ENCODE measurements at places on chromosomes 12 and 14. TPM values are rescaled to one million over a fixed set of nuclear protein-coding genes. Genes with fewer than 3 reads are reported as not detected.

DNA sequence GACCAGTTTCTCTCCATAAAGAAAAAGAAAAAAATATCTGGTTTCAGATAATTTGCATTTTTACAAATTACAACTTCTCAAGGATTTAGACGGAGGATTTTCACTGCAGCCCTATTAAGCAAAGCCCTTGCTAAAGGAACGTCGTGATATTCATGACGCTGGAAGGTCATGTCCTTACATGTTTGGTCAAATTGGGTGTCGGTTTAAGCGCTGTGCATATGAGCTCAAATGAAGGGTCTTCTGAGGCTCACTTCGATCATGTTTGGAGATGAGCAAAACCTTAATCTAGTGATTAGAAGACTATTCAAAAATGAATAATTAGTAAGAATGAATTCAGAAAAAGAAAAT is 67.3 kb upstream of the USP15 start:
- no peak for DNase-seq

- peak; percentile 48 for DNase-seq
These were observed 83.0 kb upstream of the FZD10 start for GRCh38 chr12:130079279-130079678.

DNA sequence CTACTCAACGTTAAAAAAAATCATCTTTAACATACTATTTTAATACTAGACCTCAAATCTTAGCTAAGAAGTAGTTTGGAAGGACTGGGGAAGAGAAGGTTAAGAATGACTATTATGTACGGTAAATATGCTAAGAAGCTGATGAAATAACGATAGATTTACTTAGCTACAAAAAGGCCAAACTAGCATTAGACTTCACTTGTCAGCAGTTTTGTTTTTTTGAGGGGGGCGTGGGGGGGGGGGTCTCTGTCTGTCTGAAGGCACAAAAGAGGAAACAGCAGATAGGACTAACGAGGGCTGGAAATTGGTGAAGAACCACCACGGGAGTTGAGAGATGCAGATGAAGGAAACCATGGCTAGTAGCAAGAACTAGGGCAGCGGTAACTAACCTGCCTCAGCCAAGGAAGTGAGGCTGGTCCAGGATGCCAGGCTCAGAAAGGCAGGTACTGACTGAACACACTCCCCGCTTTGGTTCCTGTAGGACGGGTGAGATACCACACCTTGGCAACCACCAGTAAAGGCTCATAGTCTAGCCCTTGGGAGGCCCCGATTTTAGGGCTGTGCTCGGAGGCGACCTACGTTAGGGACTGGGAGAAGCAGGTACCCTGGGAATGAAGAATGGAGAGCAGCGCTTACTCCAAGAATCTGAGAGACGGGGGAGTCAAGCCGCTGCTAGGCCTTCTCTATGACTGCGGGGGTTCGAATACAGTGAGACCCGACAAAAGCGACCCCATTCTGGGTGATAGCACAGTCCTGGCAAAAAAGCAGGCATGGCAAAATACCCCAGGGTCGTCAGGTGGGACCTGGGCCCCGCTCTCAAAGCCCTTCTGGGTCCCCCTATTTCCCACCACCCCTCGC is 675 bp downstream of the NEDD8 start:
- no peak for DNase-seq

DNA sequence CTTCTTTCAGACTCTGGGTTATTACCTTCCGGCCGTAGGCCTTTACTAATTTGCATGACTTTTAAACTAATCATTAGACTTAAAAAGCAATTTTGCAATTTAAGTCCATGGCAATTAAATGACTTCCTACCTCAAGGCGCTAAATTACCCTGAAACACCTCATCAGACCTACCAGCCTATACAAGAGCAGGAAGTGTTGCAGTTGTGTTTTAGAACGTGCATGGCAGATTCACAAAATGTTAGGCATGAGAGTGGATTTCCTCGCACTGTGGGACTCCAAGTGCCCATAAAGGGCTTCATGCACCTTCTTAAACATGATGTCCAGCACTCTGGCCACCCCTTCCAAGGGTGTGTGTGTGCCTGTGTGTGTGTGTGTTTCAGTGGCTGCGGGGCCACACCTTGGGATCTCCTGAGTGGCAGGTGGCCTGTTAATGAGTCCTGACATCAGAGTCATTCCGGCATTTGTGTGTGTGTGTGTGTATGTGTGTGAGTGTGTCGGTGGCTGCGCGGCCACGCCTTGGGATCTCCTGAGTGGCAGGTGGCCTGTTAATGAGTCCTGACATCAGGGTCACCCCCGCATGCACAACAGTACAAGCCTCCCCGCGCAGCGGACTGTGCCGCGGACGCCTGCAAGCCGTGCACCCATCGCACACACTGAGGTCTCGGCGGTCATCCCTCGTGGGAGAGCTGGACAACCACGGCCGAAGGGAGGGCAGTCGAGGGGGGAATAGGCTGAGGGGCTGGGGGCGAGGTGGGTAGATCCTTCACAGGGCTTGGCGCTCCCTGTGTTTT is 900 bp downstream of the C2CD5 start:
- DNase-seq = peak; percentile 7

DNA sequence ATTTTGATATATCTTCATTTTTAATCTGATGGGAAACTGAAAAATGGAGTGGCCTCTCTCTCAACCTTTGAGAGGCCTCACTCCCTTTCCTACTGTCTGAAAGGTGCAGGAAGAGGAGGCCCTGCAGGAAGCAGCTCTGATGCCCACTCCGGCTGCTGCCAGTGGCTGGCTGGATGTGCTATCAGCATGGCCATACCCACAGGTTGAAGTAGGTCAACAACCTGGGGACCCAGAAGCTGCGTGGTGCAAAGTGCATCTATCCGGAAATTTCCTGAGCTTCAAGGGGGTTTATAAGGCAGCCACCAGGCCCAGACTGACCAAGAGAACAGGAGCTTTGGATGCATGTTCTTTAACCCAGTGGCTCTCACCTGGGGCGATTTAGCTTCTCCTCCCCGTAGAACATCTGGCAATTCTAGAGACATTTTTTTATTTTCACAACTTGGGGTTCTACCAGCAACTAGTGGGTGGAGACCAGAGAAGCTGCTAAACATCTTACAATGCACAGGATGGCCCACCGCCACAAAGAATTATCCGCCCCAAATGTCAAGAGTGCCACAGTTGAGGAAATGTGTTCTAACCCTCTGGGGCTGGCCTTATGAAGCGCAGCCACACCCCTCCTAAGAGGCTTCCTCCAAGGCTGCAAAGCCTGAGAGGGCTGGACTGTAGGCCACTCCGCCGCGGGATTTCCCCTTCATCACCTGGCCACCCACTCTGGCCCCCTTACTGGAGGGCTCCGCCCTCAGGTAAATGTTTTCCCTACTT is 8.2 kb upstream of the BATF start:
- no peak for DNase-seq

DNA sequence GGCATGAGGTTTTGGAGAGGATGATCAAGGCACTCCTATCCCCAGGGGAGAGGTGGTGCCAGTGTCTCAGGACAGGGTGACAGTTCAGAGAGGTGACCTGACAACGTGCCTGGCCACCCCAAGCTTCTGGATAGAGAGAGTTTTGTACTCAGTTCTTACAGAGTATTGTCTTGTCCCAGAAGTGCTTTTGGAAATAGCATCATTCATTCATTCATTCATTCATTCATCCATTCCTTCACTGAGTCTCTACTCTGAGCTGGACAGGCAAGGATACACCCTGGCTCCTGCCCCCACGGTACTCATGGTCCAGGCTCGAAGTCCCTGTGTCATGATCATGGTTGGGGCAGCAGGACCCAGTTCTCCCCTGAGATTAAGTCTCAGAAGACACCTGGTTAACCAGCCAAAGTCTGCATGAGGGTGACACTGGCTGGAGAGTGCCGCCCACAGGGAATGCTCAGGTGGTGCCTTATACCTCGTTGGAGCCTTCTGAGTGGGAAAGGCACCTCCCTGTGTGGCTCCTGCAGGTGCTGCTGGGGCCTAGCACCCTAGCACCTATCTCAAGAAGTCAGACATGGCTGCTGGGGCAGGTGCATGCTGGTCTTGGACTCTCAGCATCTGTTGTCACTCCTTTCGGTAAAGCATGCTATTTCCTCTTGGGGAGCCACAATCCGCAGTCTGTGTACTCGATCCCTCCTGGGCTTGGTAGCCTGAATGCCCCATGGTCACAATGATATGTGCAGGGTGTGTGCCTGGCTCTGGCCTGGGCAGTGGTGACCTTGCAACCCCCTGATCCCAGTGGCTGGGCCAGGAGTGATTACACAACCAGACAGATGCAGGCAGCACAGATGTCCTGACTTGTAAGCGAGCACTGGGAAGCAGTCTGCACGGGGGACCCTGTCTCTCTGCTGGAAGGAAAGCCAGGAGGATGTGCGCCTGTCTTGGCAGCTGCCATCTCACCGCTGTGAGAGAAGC is 57.8 kb downstream of the C14orf132 start:
- no peak for DNase-seq

DNA sequence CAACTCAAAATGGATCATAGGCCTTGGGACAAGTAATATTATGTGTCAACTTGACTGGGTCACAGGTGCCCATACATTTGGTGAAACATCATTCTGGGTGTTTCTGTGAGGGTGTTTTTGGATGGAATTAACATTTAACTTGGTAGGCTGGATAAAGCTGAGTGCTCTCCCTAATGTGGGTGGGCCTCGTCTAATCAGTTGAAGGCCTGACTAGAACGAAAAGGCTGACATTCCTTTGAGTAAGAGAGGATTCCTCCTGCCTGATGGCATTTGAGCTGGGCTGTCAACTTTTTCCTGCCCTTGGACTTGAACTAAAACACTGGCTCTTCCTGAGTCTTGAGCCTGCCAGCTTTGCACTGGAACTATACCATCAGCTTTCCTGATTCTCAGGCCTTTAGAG is 93.4 kb upstream of the ESRRB start:
- no peak for DNase-seq

GRCh38 chr12:92929983-92930382 is 888 bp upstream of the EEA1 start:
- no peak for DNase-seq

DNA sequence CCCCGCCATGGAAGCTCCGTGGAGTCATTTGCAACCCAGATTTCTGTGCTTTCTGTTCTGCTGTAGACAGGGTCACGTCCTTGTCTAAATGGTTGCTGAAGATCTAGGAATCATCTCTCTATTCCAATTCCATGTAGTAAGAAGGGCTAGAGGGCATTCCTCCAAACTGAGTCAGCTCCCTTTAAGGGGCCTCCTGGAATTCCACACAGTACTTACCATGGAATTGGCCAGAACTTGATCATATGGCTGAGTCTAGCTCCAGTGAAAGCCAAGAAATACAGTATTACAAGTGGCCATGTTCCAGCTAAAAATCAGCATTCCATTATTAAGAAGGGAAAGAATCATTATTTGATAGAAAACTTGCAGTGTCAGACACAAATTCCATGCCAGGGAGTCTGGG is 171.9 kb downstream of the PRKCH start:
- DNase-seq = peak; percentile 31

DNA sequence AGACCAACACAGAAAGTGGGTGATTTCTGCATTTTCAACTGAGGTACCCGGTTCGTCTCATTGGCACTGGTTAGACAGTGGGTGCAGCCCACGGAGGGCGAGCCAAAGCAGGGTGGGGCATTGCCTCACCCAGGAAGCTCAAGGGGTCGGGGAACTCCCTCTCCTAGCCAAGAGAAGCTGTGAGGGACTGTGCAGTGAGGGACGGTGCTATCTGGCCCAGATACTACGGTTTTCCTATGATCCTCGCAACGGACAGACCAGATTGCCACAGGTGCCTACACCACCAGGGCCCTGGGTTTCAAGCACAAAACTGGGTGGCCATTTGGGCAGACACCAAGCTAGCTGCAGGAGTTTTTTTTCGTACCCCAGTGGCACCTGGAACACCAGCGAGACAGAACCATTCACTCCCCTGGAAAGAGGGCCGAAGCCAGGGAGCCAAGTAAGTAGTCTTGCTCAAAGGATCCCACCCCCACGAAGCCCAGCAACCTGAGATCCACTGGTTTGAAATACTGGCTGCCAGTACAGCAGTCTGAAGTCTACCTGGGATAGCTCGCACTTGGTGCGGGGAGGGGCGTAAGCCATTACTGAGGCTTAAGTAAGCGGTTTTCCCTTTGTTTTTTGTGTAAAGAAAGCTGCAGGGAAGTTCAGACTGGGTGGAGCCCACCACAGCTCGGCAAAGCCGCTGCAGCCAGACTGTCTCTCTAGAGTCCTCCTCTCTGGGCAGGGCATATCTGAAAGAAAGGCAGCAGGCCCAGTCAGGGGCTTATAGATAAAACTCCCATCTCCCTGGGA is 25.5 kb upstream of the NAA30 start:
- DNase-seq = no peak

KLRB1 gene
- not detected for total RNA-seq

AKAP6 gene
- total RNA-seq = 25.9 TPM

MYF6 gene
- total RNA-seq = not detected

RD3L gene
- not detected for total RNA-seq

PROX2 gene
- total RNA-seq = not detected

CCDC175 gene
- not detected for total RNA-seq

LHX5 gene
- total RNA-seq = not detected

FOXN4 gene
- not detected for total RNA-seq

Data from H4 (cell line).